ENCODE measurements at places on chromosomes 3 and 15.

DNA sequence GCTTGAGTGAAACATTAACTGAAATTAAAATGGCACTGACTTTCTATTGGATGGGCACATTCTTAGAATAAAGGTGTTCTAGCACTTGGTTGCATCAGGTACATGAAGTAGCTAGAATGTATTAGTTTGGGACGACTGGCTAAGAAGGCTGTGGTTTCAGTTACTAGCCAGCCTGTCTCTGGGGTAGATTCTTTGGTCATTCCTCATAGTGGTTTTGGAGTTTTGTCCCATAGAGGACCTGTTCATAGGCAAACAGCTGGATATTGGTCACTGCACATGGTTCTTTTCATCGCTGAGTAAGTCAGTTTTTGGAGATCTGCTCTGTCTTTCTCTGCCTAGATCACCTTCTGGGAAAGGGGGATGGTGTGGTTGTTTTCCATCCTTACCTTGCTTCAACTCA is 55.3 kb downstream of the ADAMTSL3 start:
- DNase-seq: no peak

- no peak for DNase-seq
Measured at GRCh38 chr3:67620869-67621268, 33.5 kb downstream of the SUCLG2 start.

GRCh38 chr3:174477491-174477890 is 381.6 kb upstream of the NAALADL2 start:
- no peak for DNase-seq

DNA sequence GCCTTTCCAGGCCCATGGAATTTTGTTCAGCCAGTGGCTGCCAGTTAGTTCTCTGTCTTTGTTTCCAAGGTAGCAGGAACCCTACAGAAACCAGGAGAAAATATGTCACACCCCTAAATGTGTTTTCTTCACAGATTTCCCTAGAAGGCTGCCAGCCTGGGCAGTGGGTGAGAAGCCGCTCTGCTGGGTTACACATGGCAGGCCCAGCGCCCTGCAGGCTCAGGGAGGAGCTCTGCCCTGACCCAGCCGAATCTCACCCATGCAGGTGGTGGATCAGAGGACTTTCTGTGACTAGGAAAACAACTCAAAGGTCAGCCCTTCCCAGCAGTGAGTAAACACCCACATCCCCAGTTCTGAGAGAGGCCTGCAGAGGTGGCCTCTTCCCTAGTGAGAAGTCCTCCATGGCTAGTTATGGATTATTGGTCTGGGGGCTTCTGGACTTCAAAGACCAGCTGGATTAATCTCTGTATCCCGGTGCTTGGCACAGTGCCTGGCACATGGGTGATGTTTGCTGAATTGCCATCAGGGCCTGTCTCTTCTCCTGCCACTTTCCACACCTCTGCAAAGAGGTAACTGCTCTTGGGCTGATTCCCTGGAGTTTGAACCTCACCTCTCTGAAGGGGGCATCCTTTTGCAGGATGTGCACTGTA is 34.7 kb upstream of the BDH1 start:
- no peak for DNase-seq

DNA sequence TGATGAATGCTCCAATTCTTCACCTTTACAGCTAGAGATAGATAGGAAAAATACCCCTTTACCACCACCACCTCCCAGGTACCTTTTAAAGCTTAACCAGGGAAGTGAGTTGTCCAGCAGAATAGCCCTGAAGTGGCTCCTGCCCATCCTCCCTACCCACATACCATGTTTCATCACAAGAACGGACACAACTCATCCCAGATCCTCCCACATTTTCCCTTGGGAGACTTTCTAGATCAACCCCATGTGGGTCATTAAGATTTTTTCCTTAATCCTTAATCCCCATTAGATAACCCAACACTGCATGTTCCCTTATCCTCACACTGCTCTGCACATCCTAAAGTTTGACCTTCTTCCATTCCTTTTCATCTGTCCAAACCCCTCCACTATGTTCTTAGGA is 69.3 kb downstream of the CHST2 start:
- DNase-seq: no peak

DNA sequence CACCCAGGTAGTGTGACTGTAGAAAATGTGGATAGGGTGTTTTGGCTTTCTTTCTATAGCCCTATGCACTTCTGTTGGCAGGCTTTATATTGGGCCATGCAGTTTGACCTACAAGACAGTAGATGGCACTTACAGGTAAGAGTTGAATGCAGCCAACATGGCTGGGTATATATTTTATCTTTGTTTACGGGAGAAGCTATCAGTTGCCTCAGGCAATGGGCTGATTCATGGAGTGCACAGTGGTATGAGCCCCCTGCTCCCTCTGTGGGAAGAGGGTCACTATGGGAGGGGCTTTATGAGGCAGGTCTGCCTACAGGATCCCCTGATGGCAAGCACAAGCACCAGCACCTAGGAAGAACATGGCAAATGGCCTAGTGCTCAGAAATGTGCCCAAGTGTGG is 301.2 kb upstream of the CDIN1 start:
- DNase-seq: no peak
